NCI-H69 (cell line): ENCODE measurements at places on chromosomes 11 and 22.

DNA sequence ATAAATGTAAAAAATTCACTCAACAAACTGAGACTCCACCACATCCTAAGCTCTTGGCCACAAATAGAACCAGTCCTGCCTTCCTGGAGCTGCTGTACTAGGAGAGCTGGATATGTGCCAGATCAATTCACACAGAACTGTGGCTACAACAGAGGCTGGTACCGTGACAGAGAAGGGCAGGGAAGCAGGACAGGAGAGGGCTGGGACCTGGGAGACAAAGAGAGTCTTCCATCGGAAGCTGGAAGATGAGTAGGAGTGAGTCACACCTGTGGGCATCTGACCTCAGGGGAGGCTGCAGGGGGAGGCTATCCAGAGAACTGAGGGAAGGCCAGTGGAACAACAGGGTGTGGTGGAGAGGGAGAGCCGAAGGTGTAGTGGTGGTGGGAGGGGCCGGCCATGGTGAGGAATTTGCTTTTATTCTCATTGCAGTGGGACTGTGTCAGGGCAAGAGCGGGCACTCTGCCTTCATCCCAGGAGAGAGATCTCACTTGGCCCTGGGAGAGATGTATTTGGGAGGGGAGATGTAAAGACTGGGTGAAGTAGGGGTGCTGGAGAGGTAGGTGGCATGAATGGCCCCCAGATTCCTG lies 1.9 kb upstream of the LTBP3 start:
- peak; percentile 87 for DNase-seq

DNA sequence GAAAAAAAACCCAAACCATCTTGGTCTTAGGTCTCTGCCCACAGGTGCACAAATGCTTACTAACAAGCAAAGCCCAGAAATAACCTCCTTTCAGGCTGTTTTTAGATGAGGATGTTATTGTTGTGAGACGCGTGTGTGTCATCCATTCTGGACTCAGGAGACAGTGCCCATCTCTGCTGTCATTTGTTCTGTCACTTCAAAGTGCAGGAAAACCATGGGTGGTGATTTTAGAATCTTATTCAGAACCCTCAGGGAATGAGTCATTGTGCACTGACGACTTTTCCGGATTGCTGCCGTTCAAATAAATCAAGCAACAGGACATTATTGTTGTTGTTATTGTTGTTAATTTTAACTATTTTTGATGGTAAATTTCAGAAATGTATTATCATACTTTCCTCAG lies 110.3 kb downstream of the LRRC32 start:
- DNase-seq = no peak

- DNase-seq = no peak
These were observed 538.4 kb downstream of the TBC1D22A start for GRCh38 chr22:47300698-47301405.

GRCh38 chr22:29078036-29078868 lies 5.4 kb downstream of the KREMEN1 start:
- peak; percentile 73 for DNase-seq

DNA sequence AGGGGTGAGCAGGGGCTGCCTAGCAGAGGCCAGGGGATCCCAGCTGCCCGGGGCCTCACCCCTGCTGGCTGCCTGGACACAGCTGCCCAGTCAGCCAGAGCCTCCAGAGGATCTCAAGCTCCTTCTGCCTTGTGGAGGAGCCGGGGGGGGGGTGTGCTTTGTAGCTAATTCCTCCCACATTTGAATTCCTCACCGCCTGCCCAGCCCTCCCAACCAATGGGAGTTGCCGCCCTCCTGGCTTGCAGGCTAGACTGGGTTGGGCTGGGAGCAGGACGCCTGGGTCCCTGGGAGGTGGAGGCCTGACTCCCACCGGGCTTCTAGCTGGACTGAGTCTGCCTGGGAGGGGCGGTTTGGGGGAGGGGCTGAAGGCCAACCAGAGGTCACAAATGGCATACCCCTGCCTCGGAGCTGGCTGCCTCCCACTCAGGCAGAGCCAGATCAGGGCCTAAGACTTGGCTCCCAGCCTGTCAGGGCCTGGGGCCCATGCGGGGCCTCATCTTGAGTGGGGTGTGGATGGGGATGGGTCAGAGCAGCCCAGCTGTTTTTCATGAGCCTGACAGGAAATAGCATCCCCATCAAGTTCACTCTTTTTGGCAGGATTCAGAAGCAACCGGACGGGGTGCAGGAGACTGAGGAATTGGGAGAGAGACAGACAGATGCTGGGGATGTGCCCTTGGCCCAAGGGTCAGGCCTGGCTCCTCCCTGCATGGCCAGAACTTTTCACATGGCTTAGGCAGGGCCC lies 29.2 kb upstream of the PDE2A start:
- DNase-seq = no peak

GRCh38 chr11:47863189-47863897 lies 15.2 kb upstream of the NUP160 start:
- DNase-seq = no peak

DNA sequence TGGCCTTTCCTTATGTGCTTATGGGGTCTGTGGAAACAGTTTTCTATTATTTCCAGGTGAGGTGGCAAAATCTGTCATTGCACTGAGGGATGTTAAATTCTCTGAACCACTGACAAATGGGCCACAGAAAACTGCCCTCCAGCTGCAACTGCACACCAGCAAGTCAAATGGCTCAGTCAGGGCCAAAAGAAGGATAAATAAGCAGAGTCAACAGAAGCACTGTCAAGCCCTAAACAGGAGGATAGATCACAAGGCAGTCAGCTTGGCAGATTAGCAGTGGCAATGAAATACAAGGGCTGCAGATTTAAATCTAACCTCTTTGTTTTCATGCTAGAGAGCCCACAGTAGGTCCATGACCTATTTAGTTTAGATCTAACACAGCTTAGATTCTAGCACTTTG lies 435.6 kb downstream of the ETS1 start:
- peak; percentile 10 for DNase-seq

- DNase-seq = peak; percentile 33
These were observed 534.3 kb upstream of the LARGE1 start for GRCh38 chr22:34454598-34454997.

DNA sequence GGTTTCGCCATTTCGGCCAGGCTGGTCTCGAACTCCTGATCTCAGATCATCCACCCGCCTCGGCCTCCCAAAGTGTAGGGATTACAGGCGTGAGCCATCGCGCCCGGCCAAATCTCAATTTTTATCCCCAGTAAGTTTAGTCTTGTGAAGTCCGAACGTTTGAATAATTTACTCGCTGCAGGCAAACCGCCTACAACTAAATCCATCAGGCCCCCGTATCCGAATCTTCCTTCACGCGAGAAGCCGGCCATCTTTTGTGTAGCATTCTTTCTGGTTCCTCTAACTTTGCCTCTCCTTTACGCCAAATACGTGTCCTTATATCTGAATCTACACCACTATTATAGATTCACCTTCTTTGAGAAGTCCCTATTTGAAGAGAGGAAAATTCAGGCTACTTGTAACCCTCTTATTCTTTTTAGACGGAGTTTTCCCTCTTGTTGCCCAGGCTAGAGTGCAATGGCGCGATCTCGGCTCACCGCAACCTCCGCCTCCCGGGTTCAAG lies 581 bp upstream of the EIF3L start:
- DNase-seq = peak; percentile 24

GRCh38 chr11:31096191-31096805 lies 273.2 kb downstream of the DCDC1 start:
- no peak for DNase-seq

- DNase-seq = peak; percentile 30
These were observed 5.2 kb downstream of the TP53AIP1 start for GRCh38 chr11:128937480-128937879.

DNA sequence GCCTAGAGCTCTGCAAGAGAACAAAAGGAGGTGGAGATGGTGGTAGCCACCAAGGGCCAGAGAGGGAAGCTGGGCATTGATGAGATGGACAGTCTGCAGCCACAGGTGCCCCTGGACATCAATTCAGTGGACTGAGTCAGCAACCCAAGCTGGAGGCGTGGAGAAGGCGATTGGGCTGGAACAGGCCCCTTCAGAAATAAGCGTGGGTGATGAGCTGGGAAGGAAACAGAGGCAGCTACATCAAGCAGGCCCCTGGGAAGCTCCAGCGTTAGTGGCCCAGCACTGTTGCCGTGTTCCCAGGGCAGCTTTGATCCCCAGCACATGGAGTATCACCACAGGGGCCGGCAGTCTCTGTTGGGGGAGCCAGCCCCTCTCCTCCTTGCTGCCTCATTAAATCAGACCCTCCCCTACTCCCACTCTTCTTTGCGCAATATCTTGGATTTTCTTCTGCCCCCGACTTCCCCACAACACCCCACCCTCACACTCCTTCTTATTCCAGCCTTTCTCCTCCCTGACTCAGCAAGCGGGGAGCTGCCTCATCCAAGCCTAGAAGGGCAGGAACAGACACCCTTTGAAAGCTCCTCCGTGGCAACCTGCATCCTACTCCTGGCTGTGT lies 31.7 kb upstream of the OAF start:
- DNase-seq = no peak

DNA sequence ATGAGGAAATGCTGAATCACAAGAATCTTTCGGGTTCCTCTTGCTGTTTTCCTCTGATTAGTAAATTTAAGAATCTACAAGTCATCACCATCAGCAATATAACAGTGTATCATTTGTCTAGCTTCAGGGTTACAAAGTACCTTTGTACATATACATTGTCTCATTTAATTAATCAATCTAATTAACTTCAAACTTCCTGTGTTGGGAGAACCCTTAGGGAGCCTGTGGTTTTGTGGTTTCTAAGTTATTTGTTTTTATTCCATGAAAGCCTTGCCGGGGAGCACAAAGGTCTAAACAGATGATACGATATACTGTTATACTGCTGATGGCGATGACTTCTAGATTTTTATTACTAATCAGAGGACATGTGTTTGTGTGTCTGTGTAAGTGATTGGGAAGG lies 41.0 kb downstream of the TIMP3 start:
- no peak for DNase-seq

- no peak for DNase-seq
These were observed 69.7 kb upstream of the RASD2 start for GRCh38 chr22:35470903-35471321.

- no peak for DNase-seq
These were observed 93.8 kb downstream of the TRIM29 start for GRCh38 chr11:120044011-120044675.

- DNase-seq = peak; percentile 77
These were observed 30.3 kb upstream of the NECTIN1 start for GRCh38 chr11:119759324-119759723.

DNA sequence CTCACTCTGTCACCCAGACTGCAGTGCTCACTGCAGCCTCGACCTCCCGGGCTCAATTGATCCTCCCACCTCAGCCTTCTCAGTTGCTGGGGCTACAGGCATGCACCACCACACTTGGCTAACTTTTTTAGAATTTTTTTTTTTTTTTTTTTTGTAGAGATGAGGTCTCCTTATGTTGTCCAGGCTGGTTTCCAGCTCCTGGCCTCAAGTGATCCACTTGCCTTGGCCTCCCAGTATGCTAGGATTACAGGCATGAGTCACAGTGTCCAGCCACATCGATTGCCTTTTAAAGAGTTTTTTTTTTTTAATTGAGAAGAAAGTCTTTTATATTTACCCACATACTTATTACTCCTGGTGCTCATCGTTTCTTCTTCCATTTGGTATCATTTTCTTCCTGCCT lies 30.0 kb downstream of the PARVG start:
- DNase-seq = no peak

DNA sequence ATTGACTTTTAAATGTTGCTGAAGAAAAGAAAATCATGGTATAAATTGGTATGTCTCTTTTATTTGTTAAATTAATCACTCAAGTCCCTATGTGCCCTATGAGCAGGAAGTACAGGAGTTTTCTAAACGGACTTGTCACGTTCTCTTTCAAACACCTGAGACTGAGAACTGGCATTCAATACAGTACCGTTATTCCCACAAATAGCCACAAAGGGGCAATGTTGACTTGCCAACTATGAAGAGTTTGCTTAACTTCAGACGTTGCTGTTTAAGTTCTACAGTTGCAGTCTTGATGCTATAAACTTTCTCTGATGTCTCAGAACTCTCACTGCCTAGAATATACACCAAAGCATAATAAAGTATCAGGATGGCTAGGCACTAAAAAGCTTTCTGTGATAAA lies 7.6 kb downstream of the OR56A1 start:
- peak; percentile 36 for DNase-seq

GRCh38 chr11:93845181-93846092 lies 5.0 kb downstream of the VSTM5 start:
- no peak for DNase-seq

- peak; percentile 84 for DNase-seq
These were observed 22.0 kb upstream of the TLCD5 start for GRCh38 chr11:120303004-120303637.

- DNase-seq = peak; percentile 99
These were observed at the start of the genes SDHD and TIMM8B for GRCh38 chr11:112086422-112087191. Gene SDHD, plus strand, starts transcription at chr11:112086873. Its CDS starts 35 bp downstream, at chr11:112086908. Gene TIMM8B, minus strand, starts transcription at chr11:112086756. Its CDS starts 33 bp downstream, at chr11:112086723.

- no peak for DNase-seq
These were observed 32.0 kb downstream of the POU2AF3 start for GRCh38 chr11:111330234-111330893.

DNA sequence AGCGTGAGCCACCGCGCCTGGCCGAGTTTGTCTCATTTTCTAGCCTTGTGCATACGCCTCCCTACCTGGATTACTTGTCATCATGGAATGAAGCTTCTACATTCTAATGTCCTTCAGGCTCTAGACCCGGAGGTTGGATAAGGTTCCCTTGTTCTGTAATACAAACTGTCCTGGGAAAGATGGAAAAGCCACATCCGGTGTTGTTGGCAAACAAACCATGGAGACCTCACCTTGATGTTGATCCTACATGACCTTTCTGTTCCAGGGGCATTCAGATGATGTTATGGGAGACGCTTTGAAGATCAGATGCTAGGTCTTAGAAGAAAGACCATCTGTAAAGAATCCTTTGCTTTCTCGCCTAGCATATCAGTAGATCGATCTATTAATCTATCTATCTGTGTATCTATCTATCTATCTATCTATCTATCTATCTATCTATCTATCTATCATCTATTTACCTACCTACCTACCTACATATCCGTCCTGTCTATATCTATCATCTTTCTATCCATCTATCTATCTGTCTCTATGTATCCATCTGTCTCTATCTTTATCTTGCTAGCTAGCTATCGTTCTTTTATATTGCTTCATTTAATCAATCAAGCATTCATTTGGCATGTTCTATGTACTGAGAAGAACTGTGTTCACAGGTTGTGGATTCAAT lies 46.3 kb upstream of the GRK3 start:
- DNase-seq = no peak

DNA sequence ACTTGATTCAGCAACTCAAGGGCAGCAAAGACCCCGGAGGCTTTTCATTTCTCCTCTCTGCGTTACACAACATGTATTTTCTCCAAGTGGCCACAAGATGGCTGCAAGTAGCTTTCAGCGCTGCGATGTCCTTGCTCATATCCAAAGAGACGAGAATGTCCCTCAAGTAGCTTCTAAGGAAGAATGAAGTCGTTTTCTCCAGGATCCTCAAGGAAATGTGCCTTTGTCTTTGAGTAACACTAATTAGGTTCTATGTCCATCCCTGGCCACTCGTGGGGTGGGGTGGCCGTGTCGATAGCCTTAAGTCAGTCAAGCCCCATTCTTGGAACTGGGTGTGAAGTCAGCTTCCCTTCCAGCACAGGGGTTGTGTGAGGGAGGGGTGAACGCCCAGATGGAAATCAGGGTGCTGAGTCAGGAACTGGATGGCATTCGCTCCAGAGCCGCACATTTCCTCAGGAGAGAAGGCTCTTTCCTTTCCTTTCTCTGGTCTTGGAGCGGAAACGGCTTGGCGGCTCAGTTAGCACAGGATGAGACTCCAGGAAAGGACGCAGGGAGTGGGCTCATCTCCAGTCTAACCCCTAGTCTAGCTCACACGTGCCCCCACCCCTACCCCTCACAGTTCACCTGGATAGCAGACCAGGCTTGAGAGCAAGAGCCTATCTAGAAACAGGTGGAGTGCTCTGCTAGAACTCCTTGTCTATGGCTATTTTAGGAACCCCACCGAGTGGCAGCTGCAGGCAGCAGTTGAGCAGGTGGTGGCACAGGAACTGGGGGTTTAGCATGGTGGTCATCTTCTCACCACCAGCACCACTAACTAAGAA lies 44.3 kb downstream of the NNMT start:
- peak; percentile 80 for DNase-seq
